ENCODE measurements at places on chromosomes 3 and 15.

DNA sequence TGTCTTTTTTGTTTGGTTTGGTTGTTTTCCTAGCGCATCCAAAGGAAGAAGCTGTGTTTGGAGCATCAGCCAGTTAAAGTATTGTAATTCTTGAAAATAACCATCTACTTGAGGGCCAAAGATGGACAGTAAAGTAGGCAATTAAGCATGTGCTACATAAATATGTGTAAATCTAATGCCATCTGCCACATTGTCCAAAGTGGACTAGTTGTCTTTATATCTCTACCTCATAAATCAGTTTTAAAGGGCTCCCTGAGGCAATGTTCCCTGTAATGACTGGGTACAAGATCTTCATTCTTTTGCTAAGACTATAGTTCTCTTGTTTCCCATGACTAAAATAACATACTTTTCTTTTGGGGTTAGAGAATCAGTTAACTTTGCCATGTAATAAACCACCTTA lies 460.0 kb upstream of the RARB start:
- DNase-seq, result no peak

DNA sequence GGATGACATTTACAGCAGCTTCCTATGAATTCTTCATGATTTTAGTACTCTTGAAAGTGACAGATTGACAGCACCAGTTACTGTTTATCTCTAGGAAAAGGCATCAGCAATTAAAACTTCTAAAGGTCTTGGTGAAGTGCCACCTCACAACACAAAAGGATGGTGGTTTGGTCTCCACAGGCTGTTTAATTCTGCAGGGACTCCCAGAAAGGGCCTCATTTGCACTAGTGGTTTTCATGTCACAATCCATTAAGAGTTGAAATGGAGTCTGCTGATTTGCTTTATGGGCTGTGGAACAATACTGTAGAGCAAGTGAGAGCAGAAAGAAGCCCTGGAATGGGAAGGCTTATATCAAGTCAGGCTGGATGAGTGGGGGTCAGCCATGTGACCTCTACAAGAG lies 225.3 kb upstream of the KCNMB2 start:
- DNase-seq, result no peak

- no peak for DNase-seq
These were observed 42.4 kb upstream of the RHO start for GRCh38 chr3:129485721-129486663.

DNA sequence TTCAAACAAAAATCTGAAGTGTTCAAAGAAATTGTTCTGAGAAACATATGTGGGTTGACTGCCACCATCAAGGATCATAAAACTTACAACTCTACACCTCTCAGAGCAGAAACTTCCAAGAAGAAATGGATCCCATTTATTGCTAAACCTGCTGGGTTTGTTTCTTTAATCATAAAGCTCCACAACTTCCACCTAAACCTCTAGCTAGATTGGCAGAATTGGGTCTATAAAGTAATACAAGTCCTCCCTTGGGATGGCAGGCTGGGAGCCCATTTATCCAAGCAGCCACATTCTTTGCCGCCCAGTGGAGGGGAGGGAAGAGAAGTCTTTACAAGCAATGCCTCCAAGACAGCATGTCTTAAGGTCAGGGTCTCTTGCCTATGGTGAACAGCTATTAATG lies 40.5 kb upstream of the CMTM8 start:
- DNase-seq, result no peak

- DNase-seq, result no peak
These were observed 167.2 kb upstream of the TSC22D2 start for GRCh38 chr3:150240891-150241290.

- DNase-seq, result no peak
These were observed 40.3 kb downstream of the CHST14 start for GRCh38 chr15:40511093-40511471.

DNA sequence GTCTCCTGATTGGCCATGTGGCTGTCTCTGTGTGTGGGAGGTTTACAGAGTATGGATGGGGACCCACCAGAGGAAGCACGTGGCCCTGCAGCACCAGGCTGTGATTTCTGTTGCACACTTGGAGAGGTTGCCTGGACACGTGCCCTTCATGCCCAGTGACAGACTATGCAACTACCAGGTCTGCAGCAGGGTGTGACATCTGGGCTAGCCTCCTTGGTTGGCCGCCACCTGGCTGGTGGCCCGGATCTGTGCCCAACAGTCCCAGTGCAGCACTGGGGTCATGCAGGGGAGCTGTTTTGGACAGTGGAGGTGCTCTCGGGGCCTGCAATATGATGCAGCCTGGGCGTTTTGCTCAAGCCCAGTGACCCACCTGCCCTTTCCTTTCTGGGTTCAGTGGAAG lies 212.5 kb downstream of the UBE3A start:
- no peak for DNase-seq

- no peak for DNase-seq
These were observed 138.4 kb upstream of the TBL1XR1 start for GRCh38 chr3:177335728-177336127.

DNA sequence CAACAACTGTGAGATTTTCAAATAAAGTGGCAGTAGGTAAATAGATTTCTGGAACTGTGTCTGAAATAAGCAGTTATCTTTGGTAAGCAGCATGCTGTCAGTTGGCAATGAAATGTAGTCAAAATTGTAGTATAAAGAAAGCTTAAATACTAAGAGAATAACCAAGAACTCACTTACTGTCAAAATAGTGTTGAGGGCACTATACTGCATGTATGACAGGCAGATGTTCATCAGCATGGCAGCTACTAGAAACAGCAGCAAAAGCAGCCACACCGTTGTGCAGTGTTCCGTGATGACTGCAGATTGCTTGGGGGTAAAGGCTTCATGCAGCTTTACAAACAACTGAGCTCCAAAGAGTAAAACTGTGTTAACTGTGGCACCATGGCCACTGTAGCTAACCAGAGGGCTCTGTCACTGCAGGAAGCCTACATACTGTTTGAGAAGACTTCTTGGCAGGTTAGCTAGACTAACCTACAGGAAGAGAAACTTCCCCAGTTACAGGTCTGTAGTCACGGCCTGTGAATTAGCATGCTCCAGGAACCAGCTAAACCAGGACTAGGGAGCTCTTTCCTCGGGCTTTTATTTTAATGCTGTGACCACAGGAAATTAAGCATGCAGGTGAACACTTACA lies 459.7 kb downstream of the TBL1XR1 start:
- DNase-seq, result no peak

GRCh38 chr3:86634361-86634760 lies 356.6 kb downstream of the VGLL3 start:
- DNase-seq, result no peak

DNA sequence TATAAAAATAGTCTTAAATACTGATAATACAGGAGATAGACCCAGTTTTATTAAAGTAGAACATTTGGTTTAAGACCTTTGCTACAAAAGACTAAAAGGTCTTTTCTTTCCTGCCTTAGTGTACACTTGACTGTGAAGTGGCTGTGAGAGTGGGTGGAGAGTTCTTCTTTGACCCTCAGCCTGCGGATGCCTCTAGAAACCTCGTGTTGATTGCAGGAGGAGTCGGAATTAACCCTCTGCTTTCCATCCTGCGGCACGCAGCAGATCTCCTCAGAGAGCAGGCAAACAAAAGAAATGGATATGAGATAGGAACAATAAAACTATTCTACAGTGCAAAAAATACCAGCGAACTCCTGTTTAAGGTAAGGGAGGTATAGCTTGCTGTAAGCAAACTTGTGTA lies 36.5 kb downstream of the OXNAD1 start:
- no peak for DNase-seq

- DNase-seq, result no peak
These were observed 18.2 kb upstream of the PSTPIP1 start for GRCh38 chr15:76976572-76977270.

GRCh38 chr3:41920406-41920965 lies 41.4 kb downstream of the ULK4 start:
- no peak for DNase-seq

GRCh38 chr3:16912400-16913263 lies 27.9 kb downstream of the PLCL2 start:
- DNase-seq, result no peak

- no peak for DNase-seq
These were observed 41.8 kb downstream of the SERPINI1 start for GRCh38 chr3:167777356-167777755.

DNA sequence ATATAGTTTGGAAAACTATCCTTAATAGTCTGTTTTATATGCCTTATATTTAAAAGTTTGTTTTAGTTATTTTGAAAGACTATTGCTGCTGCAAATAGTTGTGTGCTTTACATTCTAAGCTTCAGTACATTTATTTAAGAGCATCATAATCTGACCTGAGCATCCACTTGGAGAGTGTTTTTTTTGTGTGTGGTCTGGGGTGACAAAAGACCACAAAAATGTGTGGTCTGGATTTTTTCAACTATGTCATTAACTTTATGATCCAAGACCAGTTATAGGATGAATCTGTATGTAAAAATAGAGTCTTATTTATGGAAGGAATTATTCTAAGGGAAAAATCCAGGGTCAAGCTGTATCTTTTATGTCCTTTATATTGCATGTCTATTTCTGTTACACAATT lies 77.4 kb downstream of the SLTM start:
- no peak for DNase-seq

DNA sequence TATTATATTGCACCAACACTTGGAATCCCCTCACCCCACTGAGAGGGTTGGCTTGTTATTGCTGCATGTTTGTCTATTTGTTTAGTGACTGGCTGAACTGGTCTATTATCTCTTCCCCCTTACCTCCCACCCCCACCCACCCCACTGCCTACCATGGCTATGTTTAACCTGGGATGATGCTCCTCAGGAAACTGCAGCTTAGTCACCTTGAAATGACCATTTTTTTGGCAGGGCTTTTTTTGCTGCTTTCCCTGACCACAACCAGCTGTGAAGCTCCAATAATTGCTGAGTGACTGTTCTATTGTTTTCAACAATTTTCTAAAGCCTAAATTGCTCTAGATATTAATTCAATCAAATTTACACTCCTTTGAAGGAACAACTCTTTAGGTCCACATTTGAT lies 137.9 kb upstream of the CADM2 start:
- DNase-seq, result no peak

DNA sequence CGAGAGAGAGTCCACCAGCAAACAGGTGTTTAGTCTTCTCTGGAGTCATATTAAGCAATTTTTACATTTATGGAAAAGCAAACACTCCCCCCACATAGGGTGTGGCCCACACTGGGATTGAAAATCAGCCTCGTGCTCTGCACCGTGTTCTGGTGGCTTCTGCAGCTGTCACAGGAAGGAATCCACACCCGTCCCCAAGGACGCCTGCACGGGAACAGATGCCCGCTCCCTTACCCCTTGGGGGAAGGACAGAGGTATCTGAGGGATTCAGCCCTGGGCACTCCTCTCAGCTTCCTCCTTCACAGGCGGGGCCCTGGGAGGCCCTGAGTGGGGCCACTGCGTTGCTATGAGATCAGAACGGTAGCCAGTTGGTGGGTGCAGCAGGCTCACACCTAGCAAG lies 27.8 kb downstream of the LIPC start:
- DNase-seq, result no peak

DNA sequence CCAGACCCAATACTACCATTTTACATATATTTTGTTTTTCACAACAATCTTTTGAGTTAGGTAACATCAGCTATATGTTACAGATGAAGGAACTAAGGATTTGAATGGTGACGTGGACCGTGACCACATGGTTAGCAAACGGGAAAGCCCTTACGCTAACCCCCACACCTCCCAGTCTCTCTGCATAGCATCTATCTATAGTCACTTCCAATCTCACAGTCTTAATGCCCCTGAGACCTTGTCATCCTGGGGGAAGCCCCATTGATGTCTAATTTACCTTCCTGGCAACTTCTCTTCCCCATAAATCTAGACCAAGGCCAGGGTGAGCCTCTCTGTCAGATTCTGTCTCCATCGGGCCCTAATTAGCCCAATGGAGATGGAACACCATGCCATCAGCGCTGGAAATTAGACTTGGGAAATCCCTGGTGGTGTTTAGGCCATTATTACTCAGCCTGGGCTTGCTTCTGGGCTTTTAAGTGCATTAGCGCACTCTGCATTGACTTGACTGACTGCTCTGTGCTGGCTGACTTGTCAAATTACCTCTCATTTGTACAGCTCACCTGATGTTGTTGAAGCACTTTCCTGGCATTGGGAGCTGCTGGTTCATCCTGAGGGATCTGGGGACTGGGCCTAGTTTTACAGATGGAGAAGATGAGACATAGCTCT lies 34.0 kb upstream of the SH3GL3 start:
- no peak for DNase-seq

DNA sequence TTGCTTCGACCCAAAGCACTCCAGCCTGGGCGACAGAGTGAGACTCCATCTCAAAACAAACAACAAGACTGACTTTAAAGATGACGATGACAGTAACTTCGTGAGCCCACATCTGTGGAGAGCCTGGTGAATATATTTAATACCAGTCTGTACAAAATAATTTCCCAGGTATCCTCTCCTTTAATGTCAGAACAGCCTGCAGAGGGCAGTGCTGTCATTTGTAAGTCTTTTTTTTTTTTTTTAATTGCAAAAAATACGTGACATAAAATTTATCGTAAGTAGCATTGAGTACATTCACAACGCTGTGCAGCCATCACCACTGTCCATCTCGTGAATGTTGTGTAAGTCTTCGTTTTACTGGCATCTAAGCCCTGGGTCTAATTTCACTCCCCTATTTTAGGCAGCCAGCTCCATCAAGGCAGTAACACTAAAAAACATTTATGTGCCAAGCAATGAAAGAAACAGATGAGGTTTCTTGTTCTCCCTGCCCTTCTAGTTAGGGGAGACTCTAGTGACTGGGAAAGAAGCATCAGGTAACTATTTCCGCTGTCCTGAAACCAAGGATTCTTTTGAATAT lies 1.4 kb downstream of the HTD2 start:
- no peak for DNase-seq

GRCh38 chr15:51132384-51133139 lies 37.9 kb upstream of the TNFAIP8L3 start:
- DNase-seq, result no peak

Measured in stimulated activated CD8-positive, alpha-beta memory T cell treated with anti-CD3 and anti-CD28 coated beads, Interleukin-7, amount 100 ng/mL, for 1 hour (primary cell).